ENCODE measurements at places on chromosomes 11 and 22. TPM values are rescaled to one million over a fixed set of nuclear protein-coding genes. Genes with fewer than 3 reads are reported as not detected.

DNA sequence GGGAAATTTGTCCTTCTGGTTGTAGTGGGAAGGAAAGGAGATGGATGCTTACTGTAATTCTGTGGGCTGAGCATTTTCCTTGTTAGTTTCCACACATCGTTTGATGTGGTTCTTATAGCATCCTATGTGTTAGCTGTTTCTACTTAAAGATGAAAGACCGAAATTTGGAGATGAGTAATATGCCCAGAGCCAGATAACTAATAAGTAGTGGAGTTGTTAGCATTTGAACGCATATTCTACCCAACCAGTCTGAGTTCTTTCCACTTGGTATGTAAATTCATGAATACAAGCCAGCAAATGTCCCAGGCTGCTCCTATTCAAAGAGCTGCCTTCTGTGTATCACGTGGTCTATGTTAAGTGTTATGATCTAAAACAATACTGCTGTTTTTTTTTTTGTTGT is 14.6 kb downstream of the SPECC1L start:
- no peak for DNase-seq

DNA sequence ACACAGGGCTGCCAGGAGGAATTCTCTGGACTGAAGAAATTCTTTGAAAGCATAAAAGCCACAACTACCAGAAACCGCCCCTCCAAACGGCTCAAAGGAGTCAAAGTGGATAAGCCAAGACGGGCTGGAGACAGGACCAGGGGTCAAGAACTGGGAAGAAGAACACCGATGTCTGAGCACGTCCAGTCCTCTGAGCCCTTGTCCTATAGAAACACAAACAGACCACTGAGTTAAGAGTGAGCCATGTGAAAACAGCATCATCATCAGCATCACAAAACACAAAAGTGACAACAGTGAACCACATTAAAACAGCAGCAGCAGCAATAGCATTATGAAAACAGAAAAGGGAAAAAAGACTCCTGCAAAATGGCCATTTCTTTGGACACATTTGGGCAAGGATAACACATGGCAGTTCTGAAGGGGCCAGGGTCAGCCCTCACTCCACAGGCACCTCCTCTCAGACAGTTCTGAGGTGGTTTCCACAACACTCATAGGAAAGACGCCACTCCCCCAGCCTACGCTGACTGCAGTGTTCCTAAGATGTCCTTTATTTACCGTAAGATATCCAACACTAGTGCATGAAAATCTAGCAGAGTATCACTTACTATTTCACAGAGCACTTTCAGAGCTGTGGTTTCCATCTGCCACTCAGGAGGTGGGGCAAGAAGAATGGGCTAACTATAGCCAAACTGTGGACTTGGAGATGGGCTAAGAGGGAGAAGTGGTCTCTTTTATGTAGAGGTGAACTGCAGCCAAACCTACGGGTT is 28.6 kb upstream of the YPEL1 start:
- DNase-seq, result no peak

- DNase-seq, result no peak
Measured at GRCh38 chr11:116175707-116176106, 597.1 kb downstream of the BUD13 start.

DNA sequence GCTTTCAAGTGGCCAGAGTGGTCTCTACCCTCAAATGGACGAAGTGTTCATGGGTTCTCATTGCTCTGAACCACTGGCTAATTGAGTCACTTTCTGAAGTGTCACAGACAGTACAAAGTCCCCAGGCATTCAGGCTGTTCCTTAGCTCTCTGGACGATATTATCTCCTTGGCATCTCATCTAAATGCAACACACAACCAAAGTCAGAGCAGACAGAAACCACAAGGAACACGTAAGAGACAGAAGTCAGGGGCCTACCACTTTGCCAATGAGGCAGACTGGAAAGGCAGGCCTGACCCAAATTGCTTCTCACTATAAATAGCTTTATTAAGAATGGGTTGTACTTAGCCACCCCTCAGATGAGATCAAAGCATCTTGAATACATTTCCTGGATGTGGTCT is 29.0 kb upstream of the LDLRAD3 start:
- no peak for DNase-seq

DNA sequence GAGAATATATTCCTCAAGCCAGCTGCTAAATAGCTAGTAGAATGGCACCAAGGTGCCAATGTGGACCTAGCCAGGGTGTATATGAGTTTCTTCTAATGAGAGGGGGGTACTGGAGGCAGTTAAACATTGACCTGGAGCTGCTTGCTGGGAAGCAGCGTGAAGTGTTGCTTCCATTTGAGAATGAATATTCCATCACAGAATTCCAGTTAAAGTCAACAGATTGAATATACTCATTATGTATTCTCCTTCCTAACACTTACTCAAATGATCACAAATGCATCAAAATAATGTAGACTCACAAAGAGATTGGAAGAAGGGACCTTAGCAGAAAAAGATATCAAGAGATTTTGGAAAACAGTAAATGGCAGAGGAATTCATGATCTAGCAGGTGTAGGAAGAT is 102.1 kb downstream of the CD44 start:
- DNase-seq, result no peak

DNA sequence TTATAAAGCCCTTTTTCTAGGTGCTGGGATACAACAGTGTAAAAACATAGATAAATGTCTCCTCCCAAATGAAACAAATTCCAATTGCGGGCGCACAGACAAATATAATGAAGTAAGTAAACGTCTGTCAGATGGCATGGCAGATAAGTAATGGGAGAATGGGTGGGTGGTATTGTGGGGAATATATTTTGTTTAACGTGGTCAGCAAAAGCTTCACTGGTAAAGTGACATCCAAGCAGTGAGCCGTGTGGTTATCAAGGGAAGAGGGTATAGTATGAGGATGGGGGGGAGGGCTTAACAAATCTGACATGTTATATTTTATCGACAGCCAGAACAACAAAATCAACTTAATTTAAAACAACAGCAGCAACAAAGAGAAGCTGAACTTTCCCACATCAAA is 1.2 kb downstream of the SVIP start:
- no peak for DNase-seq

GRCh38 chr11:9851366-9851765 is 187.5 kb downstream of the SWAP70 start:
- DNase-seq, result no peak

- no peak for DNase-seq
Measured at GRCh38 chr22:47631571-47632102, 869.2 kb downstream of the TBC1D22A start.

DNA sequence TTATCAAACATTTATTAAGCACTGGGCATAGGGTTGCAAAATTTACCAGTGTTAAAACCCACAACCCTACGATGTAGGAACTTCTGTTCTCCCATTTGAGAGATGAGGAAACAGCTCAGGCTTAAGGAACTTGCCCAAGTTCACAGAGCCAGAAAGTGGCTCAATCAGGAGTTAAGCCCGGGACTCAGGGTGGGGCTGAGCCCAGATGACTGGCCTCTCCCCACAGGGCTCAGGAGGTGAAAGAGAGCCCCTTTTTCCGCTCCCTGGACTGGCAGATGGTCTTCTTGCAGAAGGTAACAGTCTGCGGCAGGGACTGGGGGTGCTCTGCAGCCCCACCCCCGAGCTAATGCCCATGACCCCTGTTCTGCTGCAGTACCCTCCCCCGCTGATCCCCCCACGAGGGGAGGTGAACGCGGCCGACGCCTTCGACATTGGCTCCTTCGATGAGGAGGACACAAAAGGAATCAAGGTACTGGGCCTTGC is 5.6 kb upstream of the ANKRD13D start:
- DNase-seq, result no peak

- no peak for DNase-seq
Measured at GRCh38 chr22:23457380-23457985, 122.6 kb downstream of the IGLL1 start.

- no peak for DNase-seq
Measured at GRCh38 chr22:24942301-24942700, 4.2 kb downstream of the LHFPL7 start.

- no peak for DNase-seq
Measured at GRCh38 chr22:41339823-41340222, 38.5 kb downstream of the ZC3H7B start.

GRCh38 chr11:102384419-102385079 is 37.5 kb downstream of the BIRC2 start:
- no peak for DNase-seq

- DNase-seq, result no peak
Measured at GRCh38 chr11:64729851-64730382, 6.9 kb upstream of the NRXN2 start.

DNA sequence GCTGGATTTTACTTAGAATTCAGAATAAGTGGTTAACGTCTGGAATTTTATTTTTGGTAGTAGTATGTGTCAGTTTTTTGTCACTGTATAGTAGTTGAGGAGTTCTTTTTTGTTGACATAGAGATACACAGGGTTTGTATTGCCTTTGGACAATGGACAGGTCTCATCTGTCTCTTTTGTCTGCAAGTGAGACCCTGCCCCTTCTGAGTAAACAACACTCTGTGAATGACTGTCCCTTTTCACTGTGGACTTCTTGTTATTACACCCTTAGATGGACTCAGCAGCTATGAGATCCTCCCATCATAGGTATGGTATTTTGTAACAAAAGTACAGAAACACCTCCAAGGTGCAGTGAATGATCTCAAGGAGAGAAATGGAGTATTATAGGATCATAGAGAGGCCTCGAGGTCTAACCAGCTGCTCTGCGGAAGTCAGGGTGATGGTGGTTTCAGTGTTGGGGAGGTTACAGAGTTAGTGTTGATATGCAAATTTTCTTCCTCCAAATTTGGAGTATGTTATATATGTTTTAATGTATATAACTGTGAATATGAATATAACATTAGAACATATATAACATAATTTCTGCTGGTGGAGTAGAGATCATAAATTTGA is 7.8 kb downstream of the PPP6R3 start:
- DNase-seq, result no peak

The TRIM66 gene
- total RNA-seq, result 2.9 TPM

The OR2AG2 gene
- total RNA-seq, result 0.41 TPM

The HTR3A gene
- 1.2 TPM for total RNA-seq

The RAG2 gene
- not detected for total RNA-seq

The C11orf42 gene
- total RNA-seq, result not detected

The CLCF1 gene
- total RNA-seq, result under 0.01 TPM
